Activated T-helper 1 cell treated with anti-CD3 and anti-CD28 coated beads, Interleukin-12 subunit alpha, Interleukin-12 subunit beta, Interleukin-2, Interleukin-4 antibody, amounts not matched to agents 30 ng/mL and 10 ng/mL and 1 ng/mL, durations not matched to agents 14 hours and 24 hours and 36 hours (primary cell): ENCODE measurements at places on chromosomes 5 and 9. TPM values are rescaled to one million over a fixed set of nuclear protein-coding genes. Genes with fewer than 3 reads are reported as not detected.

Gene ANKRD31
- 0.36 and 0.37 TPM in 2 replicates for total RNA-seq

Gene PTPN3
- 6.6 TPM in 2 replicates for total RNA-seq

Gene ACTBL2
- not detected in 2 replicates for total RNA-seq

Gene FBP1
- total RNA-seq = 0.39 TPM in 1 of 2 replicates, not detected in the other

Gene GRIA1
- not detected in 2 replicates for total RNA-seq

Gene SLC36A3
- not detected in 2 replicates for total RNA-seq

Gene ZFP62
- total RNA-seq = 28.4 and 28.5 TPM in 2 replicates

Gene PALM2AKAP2
- total RNA-seq = 2.2 and 5.5 TPM in 2 replicates

Gene LCN9
- total RNA-seq = not detected in 2 replicates

Gene SAP30L
- total RNA-seq = 37.5 and 44.4 TPM in 2 replicates

Gene GTF3C5
- total RNA-seq = 87.8 and 89.0 TPM in 2 replicates

Gene EIF4E1B
- not detected in 2 replicates for total RNA-seq

Gene CEL
- 1.8 and 2.0 TPM in 2 replicates for total RNA-seq

Gene LRRC8A
- total RNA-seq = 30.1 and 32.9 TPM in 2 replicates

Gene MACROH2A1
- total RNA-seq = 315 and 317 TPM in 2 replicates

Gene SPTAN1
- total RNA-seq = 298 and 304 TPM in 2 replicates

Gene SYNPO
- total RNA-seq = not detected in 2 replicates

Gene TTF1
- 33.1 and 33.3 TPM in 2 replicates for total RNA-seq

Gene OR13C9
- total RNA-seq = not detected in 2 replicates

Gene QRFP
- not detected in 2 replicates for total RNA-seq

Gene PCDHB7
- not detected in 2 replicates for total RNA-seq

Gene CPEB4
- total RNA-seq = 9.1 and 14.1 TPM in 2 replicates

Gene CYLC2
- not detected in 2 replicates for total RNA-seq

Gene NRG2
- total RNA-seq = 0.08 TPM in 1 of 2 replicates, not detected in the other

Gene MED7
- 15.0 and 15.5 TPM in 2 replicates for total RNA-seq

Gene PRRX2
- total RNA-seq = 6.2 and 7.8 TPM in 2 replicates

Gene EIF4EBP3
- total RNA-seq = 12.7 and 16.1 TPM in 2 replicates

Gene SREK1
- total RNA-seq = 72.0 and 76.7 TPM in 2 replicates

Gene ZDHHC11B
- total RNA-seq = not detected in 2 replicates

Gene NTNG2
- total RNA-seq = 4.6 and 6.2 TPM in 2 replicates

Gene MEGF10
- not detected in 2 replicates for total RNA-seq

Gene LCN15
- not detected in 2 replicates for total RNA-seq

Gene SLC4A9
- total RNA-seq = not detected in 2 replicates

Gene CAMK2A
- not detected in 2 replicates for total RNA-seq

Gene MYORG
- total RNA-seq = 1.0 and 1.9 TPM in 2 replicates

Gene DPYSL3
- total RNA-seq = 0.16 TPM in 1 of 2 replicates, not detected in the other

Gene RC3H2
- 39.8 and 49.3 TPM in 2 replicates for total RNA-seq

Gene OR1Q1
- total RNA-seq = not detected in 2 replicates

Gene RAB3C
- total RNA-seq = not detected in 2 replicates

Gene IL4
- total RNA-seq = 56.9 and 57.1 TPM in 2 replicates

Gene IFNA2
- total RNA-seq = not detected in 2 replicates

Gene TLX3
- not detected in 2 replicates for total RNA-seq

Gene PCDHA1
- not detected in 2 replicates for total RNA-seq

Gene TXNDC8
- not detected in 2 replicates for total RNA-seq

Gene OTP
- total RNA-seq = not detected in 2 replicates

Gene MYOZ3
- total RNA-seq = 0.49 and 0.51 TPM in 2 replicates

Gene CHD1
- 83.0 and 83.3 TPM in 2 replicates for total RNA-seq

Gene CCDC192
- not detected in 2 replicates for total RNA-seq

Gene MLANA
- not detected in 2 replicates for total RNA-seq

Gene SLC34A1
- total RNA-seq = 0.26 TPM in 1 of 2 replicates, not detected in the other

Gene PTPRD
- total RNA-seq = 0.05 TPM in 2 replicates

Gene TMEM252
- total RNA-seq = not detected in 2 replicates

Gene CDC26
- total RNA-seq = 49.9 and 50.6 TPM in 2 replicates

Gene STING1
- total RNA-seq = 213 and 226 TPM in 2 replicates

Gene PDE6A
- total RNA-seq = not detected in 2 replicates

Gene ADAMTS12
- total RNA-seq = not detected in 2 replicates

Gene RASEF
- total RNA-seq = not detected in 2 replicates

Gene TNC
- 0.60 and 0.61 TPM in 2 replicates for total RNA-seq
